Endodermal cell (in vitro differentiated cells): ENCODE measurements at places on chromosomes 12 and 14. TPM values are rescaled to one million over a fixed set of nuclear protein-coding genes. Genes with fewer than 3 reads are reported as not detected.
A peak's percentile ranks its signal among the peaks of the same experiment; 100 is the strongest.

Gene LGMN
- 85.3 to 90.0 TPM (median 87.2 TPM) in 3 replicates for total RNA-seq

Gene CLEC9A
- not detected in 3 replicates for total RNA-seq

Gene KRT77
- total RNA-seq: not detected in 2 replicates

Gene GPD1
- 0.45 to 1.3 TPM (median 0.93 TPM) in 3 replicates for total RNA-seq

GRCh38 chr12:103840462-103840875 lies 565 bp downstream of the NT5DC3 start:
- H3K36me3 ChIP-seq: peaks cover 11% of the 10 kb centered on the region
- H3K4me1 ChIP-seq: no peaks in the 10 kb centered on the region
- no peak overlapping the region for H3K27ac ChIP-seq
- H3K4me3 ChIP-seq: peak overlapping the region; percentile 95

DNA sequence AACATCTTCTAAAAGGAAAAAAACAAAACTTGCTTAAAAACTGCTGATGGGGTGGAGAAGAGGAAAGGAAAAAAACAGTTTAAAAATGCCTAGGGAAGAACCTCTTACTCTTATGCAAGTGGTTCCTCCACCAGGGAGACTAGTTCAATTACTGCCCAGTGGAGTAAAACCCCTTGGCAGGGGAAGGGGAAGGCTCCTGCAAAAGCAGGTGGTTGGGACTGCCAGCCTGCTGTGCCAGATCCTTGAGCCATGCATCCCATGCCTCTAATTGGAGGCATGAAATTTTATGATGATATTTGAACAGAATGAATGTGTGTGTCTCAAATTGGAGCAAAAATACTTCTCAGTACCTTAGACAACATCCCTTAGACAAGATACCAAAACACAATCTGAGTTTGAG lies 118.8 kb downstream of the FSCB start:
- H3K4me1 ChIP-seq: no peaks in the 10 kb centered on the region
- H3K4me3 ChIP-seq: no peak overlapping the region
- H3K27ac ChIP-seq: no peak overlapping the region
- no peaks in the 10 kb centered on the region for H3K27me3 ChIP-seq
- H3K36me3 ChIP-seq: no peaks in the 10 kb centered on the region
- DNase-seq: no peak

- H3K4me1 ChIP-seq: no peaks in the 10 kb centered on the region
- H3K4me3 ChIP-seq: no peak overlapping the region
- H3K27me3 ChIP-seq: peaks cover 17% of the 10 kb centered on the region
- peak overlapping the region; percentile 71 for H3K27ac ChIP-seq
These were observed 62.5 kb upstream of the TMEM132D start for GRCh38 chr12:129966146-129966995.

DNA sequence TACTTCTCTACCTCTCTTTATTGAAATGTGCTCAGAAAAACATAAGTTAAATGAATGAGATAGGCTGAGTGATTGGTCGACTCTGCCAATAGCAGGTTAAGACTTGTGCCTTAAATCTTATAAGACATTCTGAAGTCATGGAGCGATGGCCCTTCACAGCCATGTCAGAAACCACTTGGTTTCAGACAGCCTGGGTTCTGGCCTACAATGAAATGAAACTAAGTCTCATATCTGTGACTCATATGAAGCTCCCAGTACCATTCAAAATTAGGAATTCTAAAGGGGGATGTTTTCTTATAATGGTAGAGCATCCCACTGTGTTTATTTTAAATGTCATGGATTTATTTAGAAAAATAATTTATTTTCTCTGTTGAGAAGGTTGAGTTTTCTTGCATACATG lies 42.6 kb downstream of the PLXNC1 start:
- no peak overlapping the region for H3K4me3 ChIP-seq
- no peak for DNase-seq
- H3K4me1 ChIP-seq: peaks cover 9% of the 10 kb centered on the region
- no peaks in the 10 kb centered on the region for H3K27me3 ChIP-seq
- no peaks in the 10 kb centered on the region for H3K36me3 ChIP-seq
- H3K27ac ChIP-seq: no peak overlapping the region

- no peak overlapping the region for H3K27ac ChIP-seq
- no peak overlapping the region for H3K4me3 ChIP-seq
- no peaks in the 10 kb centered on the region for H3K27me3 ChIP-seq
- no peaks in the 10 kb centered on the region for H3K36me3 ChIP-seq
- no peak for DNase-seq
- H3K4me1 ChIP-seq: peaks cover 4% of the 10 kb centered on the region
These were observed 100.5 kb upstream of the RFLNA start for GRCh38 chr12:124194264-124194892.

DNA sequence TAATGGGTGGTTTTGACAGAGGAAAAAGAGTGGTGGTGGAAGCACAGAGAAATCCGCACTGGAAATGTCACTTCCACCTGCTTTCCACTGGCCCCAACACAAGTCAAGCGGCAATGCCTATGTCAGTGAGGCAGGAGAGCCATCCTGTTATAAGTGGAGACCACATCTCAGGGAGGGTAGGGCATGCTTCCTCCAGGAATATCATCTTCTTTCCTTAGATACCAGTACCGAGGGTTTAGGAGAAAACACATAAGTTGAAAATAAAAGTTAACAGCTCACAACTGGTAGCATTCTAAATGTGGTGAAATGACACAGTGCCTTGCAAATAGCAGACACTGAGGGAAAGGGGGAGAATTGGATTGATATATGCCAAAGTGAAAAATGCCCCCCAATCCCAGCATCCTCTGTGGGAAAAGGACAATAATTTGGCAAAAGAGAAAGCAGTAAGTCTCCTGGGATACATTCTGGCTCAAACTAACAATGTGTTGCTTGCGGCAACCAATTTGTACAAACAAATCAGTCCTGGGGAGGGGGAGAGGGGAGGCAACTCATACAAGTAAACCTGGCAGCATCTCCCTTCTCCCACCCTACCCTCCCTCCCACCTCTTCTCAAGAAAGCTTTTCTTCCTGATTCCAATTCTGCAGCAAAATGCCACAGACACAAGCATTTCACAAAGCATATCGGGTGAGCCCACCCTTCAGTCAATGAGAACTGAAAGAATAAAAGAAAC lies 57.1 kb downstream of the STON2 start:
- H3K4me1 ChIP-seq: no peaks in the 10 kb centered on the region
- no peak for DNase-seq
- no peak overlapping the region for H3K4me3 ChIP-seq
- H3K36me3 ChIP-seq: no peaks in the 10 kb centered on the region

DNA sequence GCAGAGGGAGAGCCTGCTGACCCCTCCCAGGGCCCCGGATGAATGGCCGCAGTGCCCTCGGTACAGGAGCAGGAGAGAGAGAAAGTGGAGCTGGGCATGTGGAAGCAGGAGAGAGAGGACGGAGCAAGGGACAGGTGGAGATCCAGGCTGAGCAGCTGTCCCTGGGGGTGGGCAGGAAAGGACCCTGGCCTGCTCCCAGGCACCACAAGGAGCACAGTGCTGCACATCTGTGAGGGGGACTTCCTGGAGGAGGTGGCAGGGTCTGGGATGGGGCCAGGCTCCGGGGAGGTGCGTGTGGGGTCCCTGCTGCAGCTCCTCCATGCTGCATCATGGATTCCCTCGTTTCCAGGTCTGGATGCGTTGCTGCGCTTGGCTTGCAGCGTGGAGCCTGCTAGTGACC lies 13.0 kb upstream of the DLK1 start:
- H3K4me3 ChIP-seq: no peak overlapping the region
- no peak overlapping the region for H3K27ac ChIP-seq
- H3K36me3 ChIP-seq: no peaks in the 10 kb centered on the region
- no peak for DNase-seq
- peaks cover 2% of the 10 kb centered on the region for H3K4me1 ChIP-seq

DNA sequence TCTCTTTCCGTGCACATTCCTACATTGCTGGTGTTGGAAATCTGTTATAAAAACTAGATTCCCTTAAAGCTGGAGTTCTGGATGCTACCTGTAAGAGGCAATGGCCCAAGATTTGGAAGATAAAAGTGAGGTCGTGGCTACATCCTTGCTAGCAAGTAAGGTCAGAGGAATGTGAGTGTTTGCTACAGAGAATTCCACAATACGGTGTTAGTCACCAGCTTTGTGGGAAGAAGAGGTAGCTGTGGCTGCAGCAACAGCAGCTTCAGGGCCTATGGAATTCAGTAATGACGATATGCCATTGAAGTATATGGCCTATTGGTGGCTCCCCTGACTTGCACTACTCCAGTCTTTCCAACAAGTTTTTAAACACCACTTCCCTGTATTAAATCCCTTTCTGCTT lies 227.7 kb upstream of the TMEM260 start:
- no peak for DNase-seq
- no peaks in the 10 kb centered on the region for H3K36me3 ChIP-seq
- peaks cover 3% of the 10 kb centered on the region for H3K4me1 ChIP-seq
- no peak overlapping the region for H3K27ac ChIP-seq

DNA sequence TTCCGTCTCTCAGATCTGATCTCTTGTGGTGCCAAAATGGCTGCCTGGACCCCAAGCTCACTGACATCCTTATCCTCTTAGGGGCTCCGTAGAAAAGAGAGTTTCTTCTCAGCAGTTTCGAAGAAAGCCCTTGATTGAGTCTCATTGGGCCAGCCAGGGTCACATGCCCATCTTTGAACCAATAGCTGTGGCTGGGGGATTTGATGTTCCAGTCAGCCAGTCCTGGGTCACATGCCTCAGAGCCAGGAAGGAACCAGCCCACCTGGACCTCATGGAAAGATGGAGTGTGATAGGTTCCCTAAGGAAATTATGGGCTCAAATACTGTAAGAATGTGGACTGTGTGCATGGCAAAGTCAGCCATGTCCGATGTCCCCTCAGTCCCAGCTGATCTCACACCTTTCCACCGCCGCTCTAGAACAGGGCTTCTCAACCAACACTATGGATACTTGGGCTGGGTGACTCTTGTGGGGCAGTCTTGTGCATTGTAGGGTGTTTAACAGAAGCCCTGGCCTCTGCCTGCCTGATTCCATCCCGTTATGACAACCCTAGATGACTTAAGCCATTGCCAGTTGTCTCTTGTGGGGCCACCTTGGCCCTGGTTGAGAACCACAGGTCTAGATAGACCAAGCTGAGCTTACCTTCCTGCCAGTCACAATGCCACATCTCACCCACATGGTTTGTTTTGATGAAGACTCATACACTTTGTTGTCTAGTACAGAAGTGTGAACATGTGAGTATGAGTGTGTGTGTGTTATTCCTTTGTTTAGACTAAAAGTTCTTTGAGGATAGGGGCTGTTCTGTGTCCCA lies 163.9 kb downstream of the ADGRD1 start:
- H3K36me3 ChIP-seq: no peaks in the 10 kb centered on the region
- H3K27me3 ChIP-seq: no peaks in the 10 kb centered on the region
- H3K4me3 ChIP-seq: no peak overlapping the region
- no peak overlapping the region for H3K27ac ChIP-seq
- peaks cover 16% of the 10 kb centered on the region for H3K4me1 ChIP-seq

DNA sequence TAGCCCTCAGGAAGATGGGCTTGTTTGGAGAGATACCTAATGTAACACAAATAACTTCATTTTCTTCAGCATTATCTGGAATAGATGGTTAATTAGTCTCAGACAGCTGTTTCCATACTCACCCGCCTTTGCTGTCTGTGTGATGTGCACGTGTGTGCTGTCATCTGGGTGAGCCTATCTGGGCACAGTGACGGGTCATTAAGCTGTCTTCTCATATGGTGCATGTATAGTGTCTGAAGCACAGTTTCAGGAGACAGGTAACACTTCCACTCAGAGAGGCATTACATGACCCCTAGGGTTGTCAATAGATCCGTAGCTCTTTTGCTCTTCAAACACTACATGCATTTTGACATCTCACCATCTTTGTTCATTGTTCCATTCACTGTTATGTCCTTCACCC lies 493.3 kb downstream of the APAF1 start:
- DNase-seq: no peak
- no peaks in the 10 kb centered on the region for H3K27me3 ChIP-seq
- no peaks in the 10 kb centered on the region for H3K36me3 ChIP-seq

GRCh38 chr12:39441189-39441962 lies 1.5 kb downstream of the KIF21A start:
- no peak for DNase-seq
- no peak overlapping the region for H3K27ac ChIP-seq
- no peaks in the 10 kb centered on the region for H3K36me3 ChIP-seq
- H3K4me1 ChIP-seq: peaks cover 9% of the 10 kb centered on the region
- no peaks in the 10 kb centered on the region for H3K27me3 ChIP-seq
